Activated T-helper 1 cell treated with Interleukin-2 at 50 U/mL for 16 hours (primary cell): ENCODE measurements at places on chromosomes 4 and X.

- no peak for DNase-seq
These were observed 681 bp upstream of the UPF3B start for GRCh38 chrX:119853444-119853843.

DNA sequence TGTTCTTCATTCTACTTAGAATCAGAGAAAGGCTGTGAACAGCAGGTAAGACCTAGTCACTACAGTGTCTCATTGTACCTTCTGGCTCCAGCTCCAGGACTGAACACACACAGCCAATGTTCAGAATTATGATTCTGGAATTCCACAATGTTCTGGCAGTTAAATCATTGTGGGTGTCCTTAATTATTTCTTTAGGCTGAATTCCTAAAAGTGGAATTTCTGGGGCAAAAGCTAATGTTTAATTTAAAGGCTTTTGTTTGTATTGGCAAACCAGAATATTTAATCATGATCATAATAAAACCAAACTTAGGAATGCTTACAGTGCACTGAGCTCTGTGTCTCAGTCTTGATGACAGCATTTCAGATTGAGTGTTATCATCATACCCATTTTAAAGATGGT lies 67.0 kb upstream of the FAT1 start:
- no peak for DNase-seq

- DNase-seq: no peak
These were observed 9.8 kb upstream of the RTL5 start for GRCh38 chrX:72141372-72142004.

GRCh38 chr4:7672601-7673000 lies 237.9 kb upstream of the PSAPL1 start:
- no peak for DNase-seq

DNA sequence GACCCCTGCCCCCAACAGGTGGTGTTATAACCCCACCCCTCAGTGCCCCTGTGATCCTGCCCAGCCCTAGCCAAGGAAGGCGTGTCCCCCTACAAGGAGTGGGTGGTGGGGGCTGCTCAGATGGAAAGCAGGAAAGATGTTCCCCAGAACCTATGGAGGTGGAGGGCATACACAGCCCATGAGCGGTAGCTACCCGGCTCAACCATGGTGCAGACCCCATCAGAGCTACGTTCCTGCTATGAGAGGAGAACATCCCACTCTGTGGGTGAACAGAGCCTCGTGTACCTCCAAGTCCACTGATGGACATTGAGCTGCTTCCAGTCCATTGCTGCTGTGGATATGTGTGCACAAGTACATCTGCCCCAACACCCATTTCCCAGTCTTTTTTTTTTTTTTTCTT lies 71.1 kb downstream of the SHOX start:
- DNase-seq: no peak

GRCh38 chr4:83282049-83282535 lies 2.5 kb downstream of the COQ2 start:
- no peak for DNase-seq

- DNase-seq: no peak
These were observed 125.8 kb upstream of the SLC7A11 start for GRCh38 chr4:138367942-138368341.

GRCh38 chr4:80182237-80182866 lies 15.0 kb upstream of the PRDM8 start:
- DNase-seq: no peak

GRCh38 chrX:32798990-32799389 lies 412.4 kb downstream of the DMD start:
- no peak for DNase-seq

GRCh38 chr4:57113870-57114269 lies 3.7 kb upstream of the IGFBP7 start:
- DNase-seq: no peak

- DNase-seq: no peak
These were observed 67.0 kb downstream of the SEL1L3 start for GRCh38 chr4:25795566-25796454.

DNA sequence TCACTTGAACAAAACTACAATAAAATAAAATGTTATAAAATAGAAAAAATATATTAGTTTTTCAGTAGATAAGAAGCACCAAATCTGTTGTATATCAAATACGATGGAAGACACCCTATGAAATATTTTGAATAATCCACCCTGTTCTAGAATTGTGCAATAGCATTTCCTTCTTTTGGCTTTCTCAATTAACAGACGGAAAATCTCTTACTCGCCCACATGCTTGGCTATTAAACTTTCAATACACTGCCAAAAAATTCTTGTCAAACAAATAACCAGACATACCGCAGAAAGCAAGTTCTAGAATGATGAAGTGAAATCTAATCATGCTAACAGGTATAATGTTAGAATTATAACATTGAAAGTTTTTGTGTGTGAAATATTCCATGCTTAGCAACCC lies 671.6 kb upstream of the SLIT2 start:
- no peak for DNase-seq

DNA sequence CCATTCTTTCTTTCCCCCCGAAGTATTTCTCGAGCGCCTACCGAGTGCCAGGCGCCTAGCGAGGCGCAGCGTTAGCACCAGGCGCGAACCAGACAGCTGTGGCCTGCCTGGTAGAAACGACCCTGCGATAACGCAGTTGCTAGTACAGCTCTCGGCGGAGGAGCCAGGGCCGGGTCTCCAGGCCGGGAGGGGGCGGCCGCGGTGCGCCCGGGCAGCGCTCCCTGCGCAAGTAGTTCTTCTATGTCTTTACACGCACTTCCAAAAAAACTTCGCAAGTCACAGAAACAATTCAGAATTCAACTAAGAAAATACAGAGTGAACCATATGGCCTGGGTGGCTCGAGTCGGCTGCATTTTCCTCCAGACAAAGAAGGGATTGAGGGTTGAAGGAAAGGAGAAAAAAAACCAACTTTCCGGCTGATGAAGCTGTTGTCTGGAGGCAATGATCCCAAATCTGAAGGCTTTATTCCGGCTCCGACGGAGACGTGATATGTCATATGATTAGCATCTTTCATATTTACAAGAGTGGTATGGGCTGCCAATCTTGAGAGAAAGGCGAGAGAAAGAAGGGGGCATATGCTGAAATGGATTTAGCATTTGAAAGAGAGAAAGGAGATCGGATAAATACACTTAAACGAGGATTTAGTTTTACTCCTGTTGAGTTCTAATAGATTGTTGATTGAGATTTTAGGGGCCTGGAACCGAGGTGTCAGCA lies 7.2 kb upstream of the NEUROG2 start:
- DNase-seq: no peak

DNA sequence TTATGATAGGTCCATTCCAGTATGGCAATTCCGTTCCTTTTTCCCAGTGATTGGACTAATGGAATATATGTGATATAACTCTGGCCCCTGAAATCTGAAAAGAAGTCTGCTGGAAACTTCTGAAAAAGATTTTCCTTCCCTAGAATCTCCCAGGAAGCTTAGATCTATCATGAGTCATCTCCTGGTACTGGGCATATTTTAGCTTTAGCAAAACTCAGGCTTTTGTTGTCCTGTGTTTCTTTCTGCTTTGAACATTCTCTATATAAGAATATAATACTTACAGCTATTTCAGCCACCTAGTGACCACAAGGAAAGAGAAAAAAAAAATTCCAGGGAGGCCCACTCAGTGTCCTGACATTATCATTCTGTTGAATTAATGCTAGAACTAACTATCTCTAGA lies 597.2 kb upstream of the GRIA3 start:
- DNase-seq: no peak

DNA sequence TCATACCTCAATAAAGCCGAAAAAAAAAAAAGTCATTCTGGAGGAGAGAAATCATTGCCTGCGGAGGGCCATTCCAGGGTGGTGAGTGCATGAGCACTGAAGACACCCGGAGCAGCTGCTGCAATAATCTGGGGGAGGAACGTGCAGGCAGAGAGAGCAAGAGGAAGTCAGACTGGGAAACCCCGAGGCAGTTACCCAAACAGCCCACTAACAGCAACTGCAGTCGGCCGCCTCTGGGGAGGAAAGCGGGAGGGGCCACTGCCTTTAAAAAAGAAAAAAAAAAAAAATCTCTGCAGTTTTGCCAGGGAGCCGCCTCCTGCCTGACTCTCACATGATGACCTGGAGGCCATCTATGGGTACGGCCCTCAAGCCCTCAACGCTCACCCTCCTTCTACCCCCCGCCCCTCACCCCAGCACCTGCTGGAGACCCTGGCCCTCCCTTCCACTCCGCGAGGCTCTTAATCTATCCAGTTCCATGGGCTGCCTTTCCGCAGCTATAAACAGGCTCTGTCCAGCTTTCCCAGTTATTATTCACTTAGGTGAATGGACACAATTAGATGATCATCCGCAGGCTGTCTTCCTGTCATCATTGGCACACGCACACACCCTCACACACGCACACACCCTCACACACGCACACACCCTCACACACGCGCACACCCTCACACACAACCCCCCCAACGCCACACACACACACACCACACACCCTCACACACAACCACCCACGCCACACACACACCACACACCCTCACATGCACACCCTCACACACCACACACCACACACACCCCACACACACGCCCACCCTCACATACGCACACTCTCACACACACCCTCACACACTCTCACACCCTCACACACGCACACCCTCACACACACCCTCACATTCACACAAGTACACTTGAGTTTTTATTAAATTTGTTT lies 3.4 kb upstream of the AVPR2 start:
- DNase-seq: peak; percentile 37

- peak; percentile 22 for DNase-seq
These were observed 37.5 kb downstream of the PGRMC1 start for GRCh38 chrX:119273420-119274192.

GRCh38 chrX:45110494-45110893 lies 90.2 kb downstream of the DIPK2B start:
- no peak for DNase-seq

- no peak for DNase-seq
These were observed 167.0 kb upstream of the RPL34 start for GRCh38 chr4:108453366-108453765.

GRCh38 chrX:24890677-24891076 lies 125.1 kb downstream of the ARX start:
- no peak for DNase-seq

GRCh38 chr4:143294310-143294709 lies 42.4 kb upstream of the GAB1 start:
- DNase-seq: no peak

DNA sequence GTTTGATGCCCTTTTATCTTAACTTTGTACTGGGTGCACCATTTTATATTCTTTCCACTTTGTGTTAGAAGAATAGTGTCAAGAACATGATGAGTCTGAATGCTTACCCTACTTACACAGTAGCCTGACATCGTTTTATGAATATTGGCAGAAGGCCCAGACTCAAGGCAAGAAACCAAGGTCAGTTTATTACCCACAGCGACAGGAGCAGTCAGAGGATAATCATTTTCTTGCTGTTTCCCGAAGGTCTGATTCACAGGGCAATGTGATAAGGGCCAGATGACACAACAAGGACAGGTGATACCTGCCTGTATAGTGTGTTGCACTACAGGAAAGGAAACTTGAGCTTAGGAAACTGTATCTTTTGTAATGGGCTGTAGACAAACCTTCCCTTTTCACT lies 417.4 kb downstream of the SPOCK3 start:
- no peak for DNase-seq

GRCh38 chr4:83753260-83753659 lies 217.4 kb downstream of the GPAT3 start:
- DNase-seq: no peak

DNA sequence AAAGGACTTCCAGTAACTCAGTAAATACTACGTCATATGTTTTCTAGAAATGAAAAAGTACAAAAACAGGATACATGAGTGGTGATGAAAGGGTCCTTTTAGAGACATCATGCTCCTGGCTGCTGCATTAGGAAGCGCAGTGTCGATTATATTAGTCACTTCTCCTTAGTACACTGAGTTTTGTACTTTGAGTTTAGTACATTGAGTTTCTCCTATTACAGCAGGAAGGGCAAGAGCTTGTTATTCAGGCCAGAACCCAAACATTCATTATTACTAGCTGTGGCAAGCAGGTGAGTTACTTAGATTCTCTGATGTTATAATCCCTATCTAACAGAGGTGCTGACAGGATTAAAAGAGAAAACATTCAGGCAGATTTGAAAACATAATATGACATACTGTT lies 21.3 kb downstream of the RPGR start:
- DNase-seq: no peak

DNA sequence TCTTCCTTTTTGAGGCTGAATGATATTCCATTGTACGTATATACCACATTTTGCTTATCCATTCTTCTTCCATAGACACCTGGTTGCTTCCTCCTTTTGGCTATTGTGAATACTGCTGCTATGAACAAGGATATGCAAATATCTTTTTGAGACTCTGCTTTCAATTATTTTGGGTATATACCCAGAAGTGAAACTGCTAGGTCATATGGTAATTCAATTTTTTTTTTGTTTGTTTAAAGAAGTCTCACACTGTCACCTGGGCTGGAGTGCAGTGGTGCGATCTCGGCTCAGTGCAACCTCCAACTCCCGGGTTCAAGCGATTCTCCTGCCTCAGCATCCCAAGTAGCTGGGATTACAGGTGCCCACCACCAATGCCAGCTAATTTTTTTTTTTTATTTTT lies 75.3 kb downstream of the METTL14 start:
- no peak for DNase-seq

DNA sequence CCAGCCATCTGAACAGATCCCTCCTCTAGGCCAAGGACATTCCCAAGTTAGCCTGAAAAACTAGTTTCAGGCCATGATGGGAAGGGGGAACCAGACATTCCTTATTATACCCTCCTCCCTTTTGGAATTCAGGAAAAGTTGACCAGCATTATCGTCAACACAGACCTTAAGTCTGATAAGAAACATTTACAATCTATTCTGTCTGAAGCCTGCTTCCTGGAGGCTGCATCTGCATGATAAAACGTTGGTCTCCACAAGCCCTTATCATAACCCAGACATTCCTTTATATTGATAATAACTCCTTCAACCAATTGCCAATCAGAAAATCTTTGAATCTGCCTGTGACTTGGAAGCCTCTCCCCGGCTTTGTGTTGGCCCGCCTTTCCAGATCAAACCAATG lies 44.3 kb downstream of the EFHC2 start:
- DNase-seq: no peak

- DNase-seq: no peak
These were observed 634.7 kb upstream of the FAM241A start for GRCh38 chr4:111510535-111510934.

DNA sequence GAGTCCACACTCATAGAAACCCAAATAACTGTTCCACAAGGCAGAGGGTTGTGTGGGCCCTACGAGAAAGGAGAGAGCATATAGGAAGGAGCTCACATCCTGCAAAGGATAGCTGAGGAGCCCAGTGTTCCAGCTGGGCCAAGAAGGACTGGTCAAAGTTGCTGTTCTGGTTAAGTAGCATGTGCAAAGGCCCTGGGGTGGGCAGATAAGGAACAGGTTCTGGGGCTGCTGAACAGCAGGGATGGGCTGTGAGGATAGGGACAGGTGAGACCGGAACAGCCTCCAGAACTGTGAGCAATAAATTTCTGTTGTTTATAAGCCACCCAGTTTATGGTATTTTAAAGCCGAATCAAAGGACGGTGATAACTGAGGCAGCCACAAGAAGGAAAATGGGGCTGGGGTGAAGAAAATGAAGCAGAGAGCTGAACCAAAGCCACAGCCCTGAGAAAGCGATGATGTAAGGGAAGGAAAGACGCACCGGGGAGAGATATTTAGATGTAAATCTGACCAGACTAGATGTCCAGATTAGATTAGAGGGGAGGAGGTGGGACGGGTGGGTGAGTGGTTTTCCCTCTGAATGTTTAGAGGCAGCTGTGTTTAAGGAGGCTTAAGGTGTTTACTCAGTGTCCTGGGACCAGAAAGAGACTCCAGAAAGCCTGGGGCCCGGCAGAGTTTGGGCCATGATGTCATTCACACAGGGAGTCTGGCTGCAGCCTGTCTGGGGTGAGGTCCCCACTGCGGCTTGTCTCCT lies 180.8 kb upstream of the BCOR start:
- peak; percentile 44 for DNase-seq
